ENCODE measurements at places on chromosomes 12 and 14. TPM values are rescaled to one million over a fixed set of nuclear protein-coding genes. Genes with fewer than 3 reads are reported as not detected.

The TOMM20L gene
- total RNA-seq, result not detected

The GON7 gene
- 5.1 TPM for total RNA-seq

The GRIP1 gene
- 5.5 TPM for total RNA-seq

The C12orf54 gene
- total RNA-seq, result 3.4 TPM

The SYCP3 gene
- not detected for total RNA-seq

The SVOP gene
- not detected for total RNA-seq
